ENCODE measurements at places on chromosomes 4 and X. TPM values are rescaled to one million over a fixed set of nuclear protein-coding genes. Genes with fewer than 3 reads are reported as not detected.

Gene CLCN4
- total RNA-seq: 11.1 TPM

Gene FAM156B
- 21.5 TPM for total RNA-seq

Gene PLAC1
- total RNA-seq: 1.9 TPM

Gene CRMP1
- total RNA-seq: not detected

Gene RAB40AL
- total RNA-seq: 0.95 TPM

Gene MAGEC1
- not detected for total RNA-seq

Gene FANCB
- 8.8 TPM for total RNA-seq

Gene C1QTNF7
- not detected for total RNA-seq

Gene LUZP4
- total RNA-seq: not detected

Gene GASK1B
- 42.5 TPM for total RNA-seq

Gene ASB11
- not detected for total RNA-seq

Gene TENT5D
- not detected for total RNA-seq

Data from Caco-2 (cell line).